GM10248 (cell line): ENCODE measurements at places on chromosomes 5 and 9.
A peak's percentile ranks its signal among the peaks of the same experiment; 100 is the strongest.

GRCh38 chr9:107881626-107882300, 392.2 kb upstream of the KLF4 start:
- DNase-seq: no peak

DNA sequence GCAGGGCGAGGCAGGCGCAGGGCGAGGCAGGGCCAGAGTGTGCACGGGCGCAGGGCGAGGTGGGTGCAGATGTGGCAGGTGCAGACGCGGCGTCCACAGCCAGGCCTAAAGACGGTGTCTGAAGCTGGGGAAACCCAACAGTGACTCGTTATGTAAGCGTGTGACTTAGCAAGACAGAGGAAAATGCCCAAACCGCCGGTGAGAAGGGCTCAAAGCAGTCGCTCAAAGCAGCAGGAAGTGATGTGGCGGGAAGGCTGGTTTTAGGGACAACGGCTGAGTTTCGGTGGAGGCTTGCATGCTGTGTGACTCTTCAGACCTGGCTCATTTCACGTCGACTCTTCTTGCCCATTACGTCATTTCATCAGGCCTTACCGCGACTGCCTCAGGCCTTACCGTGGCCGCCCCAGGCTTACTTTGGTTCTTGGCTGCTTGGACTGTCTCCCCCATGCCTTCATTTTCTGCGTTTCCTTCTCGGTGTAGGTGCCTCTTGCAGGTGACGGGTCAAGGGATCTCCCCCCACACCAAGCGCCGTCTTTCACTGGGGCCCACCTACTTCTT, 50.5 kb upstream of the EXOC3 start:
- peak; percentile 88 for DNase-seq

DNA sequence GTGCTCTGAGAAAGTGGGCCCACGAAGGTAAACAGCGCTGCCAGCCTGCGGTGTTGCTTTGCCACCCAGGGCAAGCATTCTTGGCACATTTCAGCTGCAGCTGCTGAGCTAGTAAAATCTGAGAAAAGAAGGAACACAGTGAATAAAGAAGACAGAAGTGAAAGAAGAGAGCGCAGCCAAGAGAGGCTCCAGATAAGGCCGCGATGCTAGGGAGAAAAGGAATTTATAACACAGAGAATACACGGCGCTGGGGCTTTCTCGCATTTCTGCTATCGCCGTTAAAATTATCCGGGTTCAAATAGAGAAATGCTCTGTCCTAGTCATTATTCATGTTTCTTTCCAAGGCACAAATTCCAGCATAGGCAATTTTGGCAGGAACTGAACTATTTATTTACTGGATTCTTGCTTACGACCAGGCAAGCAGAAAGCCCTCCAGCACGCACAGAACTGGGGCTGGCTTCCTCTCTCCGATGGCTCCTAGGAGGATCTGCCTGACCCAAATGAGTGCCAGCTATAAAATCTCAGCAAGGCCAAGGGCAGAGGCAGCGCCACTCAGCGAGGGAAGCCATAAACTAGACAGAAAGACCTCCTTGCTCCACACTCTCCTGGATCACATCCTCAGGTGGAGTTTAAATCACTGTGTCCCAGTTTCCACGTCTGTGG, 111.2 kb downstream of the ATPSCKMT start:
- no peak for DNase-seq

- DNase-seq: no peak
These were observed 273.1 kb downstream of the GABRB2 start for GRCh38 chr5:161273410-161273809.

GRCh38 chr5:153480401-153480800, 10.1 kb upstream of the GRIA1 start:
- DNase-seq: peak; percentile 53

GRCh38 chr5:111892949-111893348, 136.0 kb upstream of the NREP start:
- no peak for DNase-seq

DNA sequence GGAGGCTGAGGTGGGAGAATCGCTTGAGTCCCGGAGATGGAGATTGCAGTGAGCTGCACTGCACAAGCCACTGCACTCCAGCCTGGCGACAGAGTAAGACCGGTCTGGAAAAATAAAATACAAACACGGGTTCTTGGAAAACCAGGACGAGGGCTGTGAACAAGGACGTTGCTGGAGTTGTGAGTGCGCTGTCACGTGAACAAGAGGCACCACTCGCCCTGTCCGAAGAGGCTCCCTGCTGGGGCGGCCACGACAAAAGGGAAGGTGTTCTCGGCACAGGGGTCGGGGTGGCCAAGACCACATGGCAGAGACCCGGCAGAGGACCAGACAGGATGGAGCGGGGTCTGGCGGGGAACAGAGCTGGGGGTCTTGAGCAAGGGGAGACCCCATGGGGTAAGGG, 30.6 kb upstream of the UBAC1 start:
- no peak for DNase-seq

GRCh38 chr9:6024035-6024554, 8.7 kb upstream of the RANBP6 start:
- peak; percentile 41 for DNase-seq

DNA sequence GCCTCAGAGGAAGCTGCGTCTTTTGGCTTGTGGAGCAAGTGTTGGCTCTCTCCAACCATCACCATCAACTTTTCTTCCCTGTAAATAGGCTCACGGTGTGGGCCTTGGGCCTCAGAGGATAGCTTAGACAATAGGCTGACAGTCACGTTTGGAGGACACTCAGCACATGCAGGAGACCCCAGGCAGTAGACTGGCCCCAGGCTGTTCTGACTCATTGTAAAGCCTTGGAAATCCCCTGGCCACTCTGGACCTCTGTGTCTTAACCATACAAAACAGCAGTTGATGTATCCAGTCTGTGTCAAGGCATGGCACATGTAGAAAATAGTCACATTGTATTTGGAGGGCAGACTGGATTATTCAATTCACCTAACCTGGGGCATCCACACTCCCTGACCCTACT, 18.6 kb downstream of the CD74 start:
- DNase-seq: peak; percentile 66

GRCh38 chr5:173243831-173244305, 8.9 kb upstream of the NKX2-5 start:
- no peak for DNase-seq

GRCh38 chr5:142110046-142110531, 1.5 kb downstream of the NDFIP1 start:
- DNase-seq: peak; percentile 36

DNA sequence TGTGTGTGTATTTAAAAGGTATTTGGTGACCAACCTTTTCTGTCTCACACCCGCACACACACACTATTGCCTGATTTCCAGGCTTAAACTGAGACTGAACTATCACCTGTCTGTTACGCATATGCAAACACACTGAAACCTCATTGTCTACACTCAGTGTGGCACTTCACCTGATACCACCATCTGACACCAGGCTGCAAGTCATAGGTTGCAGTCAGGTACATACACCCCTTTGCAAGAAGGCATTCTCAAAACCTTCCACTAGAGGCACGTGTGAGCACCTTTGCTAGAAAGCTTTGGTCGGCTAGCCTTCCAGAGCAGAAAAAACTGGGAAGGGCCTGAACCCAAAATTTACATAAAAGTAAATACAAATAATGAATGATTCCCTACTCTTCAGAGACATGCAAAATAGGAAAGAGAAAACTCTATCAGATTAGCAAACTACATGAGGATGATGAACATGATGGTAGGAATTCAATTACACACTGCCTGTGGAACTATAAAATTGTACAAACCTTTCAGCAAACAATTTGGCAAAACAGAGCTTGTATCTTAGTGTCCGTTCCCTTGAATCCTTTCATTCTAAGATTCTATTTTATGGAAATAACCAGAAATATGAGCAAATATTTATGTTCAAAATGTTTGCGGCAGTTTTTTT, 5.9 kb upstream of the FOXD1 start:
- no peak for DNase-seq

DNA sequence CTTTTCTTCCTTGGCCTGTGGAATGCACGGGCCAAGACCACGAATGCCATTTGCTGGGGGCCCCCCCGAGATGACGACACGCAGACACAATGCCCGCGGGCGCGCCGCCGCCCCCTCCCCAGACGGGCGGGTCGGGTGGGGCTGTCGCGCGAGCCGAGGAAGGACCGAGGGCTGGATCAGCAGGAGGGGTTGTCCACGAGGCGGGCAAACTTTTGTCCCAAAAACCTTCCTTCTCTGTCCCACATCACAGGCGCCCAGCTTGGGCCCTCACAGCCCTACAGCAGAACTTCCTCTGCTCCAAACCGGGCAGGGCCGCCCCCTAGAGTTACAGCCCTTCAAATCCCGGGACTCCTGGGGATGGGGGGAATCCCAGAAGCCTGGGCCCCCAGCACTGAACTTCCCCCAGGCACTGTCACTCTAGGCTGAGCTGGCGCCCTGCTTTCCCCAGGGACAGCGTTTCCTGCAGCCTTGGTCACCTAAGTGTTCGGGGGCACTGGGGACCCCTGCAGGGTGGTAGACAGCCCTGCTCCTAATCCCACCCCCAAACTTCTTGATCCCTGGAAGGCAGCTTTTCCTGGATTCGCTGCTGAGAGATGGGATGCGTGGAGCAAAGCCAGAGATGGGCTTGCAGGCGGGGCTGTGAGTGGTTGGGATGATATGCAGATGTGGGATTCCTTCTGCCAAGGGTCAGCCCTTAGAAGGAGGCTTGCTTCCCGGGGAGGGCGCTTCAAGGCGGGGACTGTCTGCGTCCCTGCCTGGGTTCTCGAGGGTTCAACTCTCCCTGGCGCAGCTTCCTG, 980 bp downstream of the COL5A1 start:
- DNase-seq: no peak

DNA sequence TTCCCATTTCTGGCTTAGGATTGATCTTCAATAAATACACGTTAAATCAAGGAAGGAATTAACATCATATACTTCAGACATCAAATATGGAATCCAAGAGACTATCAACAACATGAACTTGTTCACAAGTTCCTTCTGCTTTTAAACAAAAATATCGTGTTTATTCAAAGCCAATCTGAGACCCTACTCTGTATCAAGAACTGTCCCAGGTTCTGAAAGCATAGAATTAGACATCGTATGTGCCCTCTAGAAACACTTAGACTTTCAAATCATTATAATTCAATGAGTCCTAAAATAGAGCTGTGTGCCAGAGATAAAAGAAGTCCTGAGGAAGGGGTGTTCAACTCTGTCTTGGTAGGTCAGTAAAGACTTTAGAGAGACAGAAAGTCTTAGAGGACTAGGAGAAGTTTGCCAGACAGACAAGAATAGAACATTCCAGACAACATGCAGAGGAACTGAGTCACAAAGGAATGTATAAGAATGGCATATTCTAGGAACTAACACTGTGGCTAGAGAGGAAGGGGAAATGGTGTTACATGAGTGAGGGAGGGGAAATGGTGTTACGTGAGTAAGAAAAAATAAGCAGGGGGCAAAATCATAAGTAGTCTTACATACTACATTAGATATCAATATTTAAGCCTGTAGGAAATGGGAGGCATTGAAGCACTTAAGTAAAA, 2.9 kb downstream of the TPD52L3 start:
- DNase-seq: no peak

GRCh38 chr5:147057051-147057450, 177.8 kb upstream of the STK32A start:
- DNase-seq: no peak

DNA sequence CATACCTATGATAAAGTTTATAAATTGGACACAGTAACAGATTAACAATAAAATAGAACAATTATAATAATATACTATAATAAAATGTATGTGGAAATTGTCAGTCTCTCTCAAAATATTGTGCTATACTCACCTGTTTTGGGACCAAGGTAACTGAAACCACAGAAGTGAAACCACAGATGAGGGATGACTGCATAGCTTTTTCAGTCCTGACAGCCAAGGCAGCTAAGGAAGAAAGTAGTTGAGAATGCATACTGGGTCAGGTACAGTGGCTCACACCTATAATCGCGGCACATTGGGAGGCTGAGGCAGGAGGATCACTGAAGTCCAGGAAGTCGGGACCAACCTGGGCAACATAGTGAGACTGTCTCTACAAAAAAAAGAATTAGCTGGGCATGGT, 8.9 kb downstream of the SRP19 start:
- DNase-seq: peak; percentile 23

DNA sequence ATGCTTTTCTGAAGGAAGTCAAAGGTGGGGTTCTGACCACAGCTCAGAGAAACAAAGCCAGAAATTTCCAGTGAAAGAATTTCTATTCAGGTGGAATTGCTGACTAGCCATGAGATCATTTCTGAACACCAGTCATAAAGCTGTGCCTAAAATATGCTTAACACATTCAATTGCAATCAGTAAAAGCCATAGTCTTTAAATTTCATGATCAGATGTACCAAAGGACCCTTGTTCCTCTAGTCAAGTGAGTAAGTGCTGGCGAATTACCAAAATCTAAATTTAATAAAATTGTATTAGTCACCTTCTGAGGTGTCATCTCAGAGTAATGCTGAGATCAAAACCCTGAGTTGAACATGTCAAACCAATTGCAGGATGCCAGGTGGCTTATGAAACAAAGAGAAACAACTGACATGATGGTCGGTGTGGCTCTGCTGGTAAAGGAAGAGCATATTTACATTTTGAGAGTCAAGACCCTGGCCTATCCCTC, 334.2 kb upstream of the CCNH start:
- DNase-seq: no peak

- no peak for DNase-seq
These were observed 421.1 kb downstream of the KIF4B start for GRCh38 chr5:155434681-155435080.

GRCh38 chr5:87827539-87827938, 414.8 kb upstream of the CCNH start:
- no peak for DNase-seq

DNA sequence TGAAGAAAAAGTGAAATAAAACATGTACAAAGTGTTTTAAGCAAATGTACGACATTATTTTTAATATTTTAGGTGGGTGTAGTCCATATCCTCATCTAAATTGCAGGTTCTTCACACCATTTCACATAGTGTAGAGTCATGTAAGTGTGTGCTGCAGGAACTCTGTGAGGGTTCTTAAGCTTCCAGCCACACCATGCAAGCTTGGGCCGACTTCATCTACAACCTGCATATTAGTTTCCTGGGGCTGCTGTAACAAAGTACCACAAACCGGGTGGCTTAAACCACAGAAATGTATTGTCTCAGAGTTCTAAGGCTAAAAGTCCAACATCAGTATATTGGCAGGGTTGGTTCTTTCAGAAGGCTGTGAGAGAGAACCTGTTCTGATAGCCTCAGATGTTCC, 10.2 kb downstream of the PAM start:
- no peak for DNase-seq

GRCh38 chr9:68851657-68852056, 146.6 kb downstream of the PIP5K1B start:
- no peak for DNase-seq

GRCh38 chr9:96674906-96675538, 19.9 kb upstream of the PRXL2C start:
- DNase-seq: no peak

GRCh38 chr5:95624368-95624767, 4.5 kb downstream of the GPR150 start:
- DNase-seq: no peak

GRCh38 chr9:94908011-94908563, 181.6 kb downstream of the AOPEP start:
- DNase-seq: no peak

DNA sequence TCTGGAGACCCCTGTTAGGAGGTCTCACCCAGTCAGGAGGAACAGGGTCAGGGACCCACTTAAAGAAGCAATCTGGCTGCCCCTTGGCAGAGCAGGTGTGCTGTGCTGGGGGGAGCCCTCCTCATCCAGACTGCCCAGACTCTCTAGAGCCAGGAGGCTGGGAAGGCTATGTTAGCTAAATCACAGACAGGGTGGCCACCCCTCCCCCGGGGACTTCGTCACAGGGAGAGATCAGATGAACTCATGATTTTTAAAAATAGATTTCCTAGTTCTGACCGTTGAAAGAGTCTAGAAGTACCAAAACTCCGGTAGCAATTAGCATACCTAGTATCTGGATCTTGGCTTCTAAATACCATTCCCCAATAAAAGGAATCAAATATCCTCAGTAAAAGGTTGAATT, 35.0 kb upstream of the FOXB2 start:
- no peak for DNase-seq
